ENCODE measurements at places on chromosomes 2 and 18.

DNA sequence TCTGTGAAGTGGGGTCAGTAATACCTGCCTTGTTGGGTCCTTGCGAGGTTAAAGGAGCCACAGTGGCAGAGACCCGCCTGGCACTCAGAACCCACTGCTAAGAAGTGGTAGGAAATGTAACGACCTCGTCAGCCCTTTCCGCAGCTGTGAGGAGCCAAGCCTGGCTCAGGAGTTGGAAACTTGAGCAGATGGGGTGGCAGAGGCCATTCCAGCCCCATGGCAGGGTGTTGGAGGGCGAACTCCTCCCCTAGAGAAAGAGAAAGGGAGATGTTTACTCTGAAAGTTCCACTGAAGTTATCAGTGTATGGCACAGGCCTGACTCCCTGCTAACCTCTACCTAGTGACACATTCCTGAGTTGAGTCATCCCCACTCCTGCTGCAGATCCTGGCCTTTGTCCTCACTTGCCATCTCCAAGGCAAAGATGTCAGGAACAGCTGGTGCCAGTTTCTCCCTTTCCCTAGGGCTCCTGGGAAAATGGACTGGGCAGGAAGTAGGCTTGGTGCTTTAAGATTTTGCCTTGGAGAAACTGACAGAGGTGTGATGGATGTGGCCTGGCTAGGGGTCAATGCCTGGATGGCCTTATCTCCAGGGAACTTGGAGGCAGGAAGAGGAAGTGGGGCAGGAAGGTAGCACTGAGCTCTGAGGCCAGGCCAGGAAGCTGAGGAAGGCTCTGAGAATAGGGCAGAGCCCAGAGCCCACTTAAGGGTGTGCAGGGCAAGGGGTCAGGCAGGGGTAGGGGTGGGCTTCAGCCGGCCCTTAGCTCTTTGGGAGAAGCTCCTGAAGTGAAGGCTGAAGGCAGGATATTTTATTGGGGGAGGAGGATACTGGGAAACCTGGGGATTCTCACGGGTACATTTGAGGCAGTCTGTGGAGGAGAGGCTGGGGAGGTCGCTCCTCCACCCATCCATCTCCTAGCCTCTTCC is 888 bp downstream of the VAMP5 start:
- peak; percentile 33 for DNase-seq

- DNase-seq = no peak
These were observed 267.6 kb downstream of the METTL4 start for GRCh38 chr18:2303517-2304238.

DNA sequence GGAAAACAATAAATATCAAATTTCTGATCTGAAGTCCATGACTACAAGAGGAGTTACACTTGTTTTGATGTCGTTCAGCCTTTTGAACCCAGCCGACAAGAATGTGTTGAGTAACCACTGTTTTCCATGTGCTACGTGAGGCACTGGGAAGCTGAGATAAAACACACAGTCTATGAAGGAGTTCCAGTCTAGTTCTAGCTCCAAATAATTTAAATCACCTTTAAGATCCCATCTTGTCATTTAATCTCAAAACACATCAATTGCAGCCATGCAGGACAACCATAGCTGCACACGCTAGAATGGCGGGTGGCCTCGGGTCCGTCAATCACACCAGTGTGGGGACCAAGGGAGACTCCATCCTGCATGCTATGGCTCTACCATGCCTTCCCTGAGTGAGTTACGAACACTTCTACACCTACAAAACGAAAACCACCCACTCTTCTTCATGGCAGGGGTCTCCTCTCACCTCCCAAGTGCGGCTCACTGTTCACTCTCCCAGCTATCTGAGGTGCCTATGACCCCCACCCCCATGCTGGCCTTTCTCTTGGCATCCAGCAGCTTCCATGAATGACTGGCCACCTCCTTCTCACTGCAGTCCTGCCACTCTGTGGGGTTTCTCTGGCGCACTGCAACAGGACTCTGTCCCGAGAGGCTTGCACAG is 3.8 kb downstream of the FHL2 start:
- no peak for DNase-seq

GRCh38 chr2:172172513-172173173 is 69.9 kb upstream of the DLX2 start:
- DNase-seq = peak; percentile 53

- DNase-seq = no peak
These were observed 439.7 kb upstream of the TNP1 start for GRCh38 chr2:217299590-217299989.

DNA sequence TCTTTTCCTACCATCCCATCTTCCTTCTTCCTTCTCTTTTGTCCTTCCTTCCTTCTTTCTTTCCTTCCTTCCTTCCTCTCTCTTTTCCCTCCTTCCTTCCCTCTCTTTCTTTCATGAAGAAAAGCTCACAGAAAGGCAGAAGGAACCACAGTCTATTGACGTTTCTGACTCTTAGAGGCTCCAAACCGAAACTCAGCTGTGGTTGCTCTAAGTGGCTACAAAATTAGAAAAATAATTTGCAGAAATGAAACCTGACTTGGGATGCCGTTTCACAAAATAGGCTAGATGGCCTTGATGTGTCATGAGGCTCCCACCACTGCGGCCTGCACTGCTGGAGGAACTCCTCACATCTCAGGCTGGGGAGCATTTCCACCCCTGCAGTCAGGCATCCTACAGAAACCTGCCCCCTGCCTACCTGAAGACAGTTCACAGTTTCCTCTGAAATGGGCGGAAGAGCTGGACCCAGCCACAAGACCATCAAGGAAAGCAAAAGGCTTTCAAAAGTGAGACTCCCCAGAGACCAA is 165.6 kb downstream of the SMAD7 start:
- DNase-seq = no peak

DNA sequence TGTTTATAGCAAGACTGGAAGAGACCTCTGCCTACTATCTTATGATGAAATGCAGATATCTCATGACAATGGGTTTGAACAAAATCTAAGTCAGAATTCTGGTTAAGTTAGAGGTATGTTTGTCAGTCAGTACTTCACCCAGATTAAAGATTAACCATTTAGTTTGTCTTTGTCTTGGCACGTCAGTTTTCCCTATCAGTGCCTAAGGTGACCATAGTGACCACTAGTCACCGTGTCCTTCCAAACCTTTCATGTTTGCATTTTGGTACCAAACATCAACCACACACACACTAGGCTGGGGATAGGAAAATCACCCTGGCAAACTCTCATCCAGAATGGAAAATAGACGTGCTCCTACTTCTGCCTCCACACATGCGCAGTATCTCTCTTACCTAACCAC is 248.9 kb downstream of the PIEZO2 start:
- no peak for DNase-seq

DNA sequence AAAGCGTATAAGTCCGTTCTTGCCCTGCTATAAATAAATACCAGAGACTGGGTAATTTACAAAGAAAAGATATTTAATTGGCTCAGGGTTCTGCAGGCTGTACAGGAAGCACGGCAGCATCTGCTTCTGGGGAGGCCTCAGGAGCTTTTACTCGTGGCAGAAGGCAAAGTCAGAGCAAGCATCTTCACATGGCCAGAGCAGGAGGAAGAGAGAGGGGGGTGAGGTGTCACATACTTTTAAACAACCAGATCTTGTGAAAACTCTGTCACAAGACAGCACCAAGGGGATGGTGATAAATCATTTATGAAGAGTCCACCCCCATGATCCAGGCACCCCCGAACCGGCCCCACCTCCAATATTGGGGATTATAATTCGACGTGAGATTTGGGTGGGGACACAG is 130.6 kb downstream of the LTBP1 start:
- no peak for DNase-seq

DNA sequence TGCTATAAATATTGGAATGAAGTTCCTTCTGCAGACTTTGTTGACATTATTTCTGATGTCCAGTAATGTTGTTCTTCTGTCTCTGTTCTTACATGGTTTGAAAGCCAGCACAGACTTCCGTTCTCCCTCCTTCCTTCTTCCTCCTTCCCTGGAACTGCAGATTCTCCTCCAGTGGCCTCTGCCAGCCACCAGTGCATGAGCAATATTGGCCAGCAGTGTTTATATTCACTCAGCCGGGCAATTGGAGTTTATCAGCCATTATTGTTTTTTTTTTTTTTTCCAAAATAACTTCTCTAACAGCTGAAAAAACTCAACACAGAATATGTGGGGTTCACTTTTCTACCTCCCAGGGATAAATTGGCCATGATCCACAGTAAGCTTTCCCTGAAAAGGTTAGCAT is 86.8 kb downstream of the ADCYAP1 start:
- DNase-seq = no peak

Measured in stimulated activated CD4-positive, alpha-beta T cell treated with anti-CD3 and anti-CD28 coated beads, Interleukin-1b, Interleukin-23, amount 100 ng/mL, for 48 hours (primary cell).